ENCODE measurements at places on chromosomes 1 and 21.

GRCh38 chr1:197306381-197307062 is 38.5 kb downstream of the CRB1 start:
- no peak for DNase-seq

GRCh38 chr1:17535300-17535936 is 4.1 kb upstream of the ARHGEF10L start:
- DNase-seq, result no peak

GRCh38 chr1:108611984-108612383 is 48.9 kb downstream of the HENMT1 start:
- DNase-seq, result no peak

GRCh38 chr1:244226435-244226834 is 175.4 kb downstream of the ZBTB18 start:
- no peak for DNase-seq

DNA sequence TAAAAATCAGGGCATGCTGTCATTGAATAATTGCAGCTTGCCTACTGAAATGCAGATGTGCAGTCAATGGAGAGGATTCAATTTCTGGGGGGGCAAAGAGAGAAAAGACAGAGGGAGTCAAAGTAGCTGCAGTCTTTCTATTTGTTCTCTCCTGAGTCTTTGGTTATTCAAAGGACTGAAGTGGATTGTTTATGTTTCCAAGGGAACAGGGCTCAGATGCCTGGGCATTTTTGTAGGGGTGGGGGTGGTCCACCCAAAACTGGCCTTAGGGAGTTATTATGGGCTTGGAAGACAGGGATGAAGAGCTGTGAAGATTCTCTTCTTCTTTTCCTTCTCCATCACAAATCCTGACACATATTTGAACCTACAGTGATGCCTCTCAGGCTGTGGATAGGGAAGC is 408.8 kb upstream of the DAB1 start:
- no peak for DNase-seq

Measured in GM12892 (cell line).